ENCODE measurements at places on chromosomes 7 and 10.

GRCh38 chr10:92914478-92915325 lies 66.4 kb downstream of the EXOC6 start:
- peak; percentile 16 for DNase-seq

DNA sequence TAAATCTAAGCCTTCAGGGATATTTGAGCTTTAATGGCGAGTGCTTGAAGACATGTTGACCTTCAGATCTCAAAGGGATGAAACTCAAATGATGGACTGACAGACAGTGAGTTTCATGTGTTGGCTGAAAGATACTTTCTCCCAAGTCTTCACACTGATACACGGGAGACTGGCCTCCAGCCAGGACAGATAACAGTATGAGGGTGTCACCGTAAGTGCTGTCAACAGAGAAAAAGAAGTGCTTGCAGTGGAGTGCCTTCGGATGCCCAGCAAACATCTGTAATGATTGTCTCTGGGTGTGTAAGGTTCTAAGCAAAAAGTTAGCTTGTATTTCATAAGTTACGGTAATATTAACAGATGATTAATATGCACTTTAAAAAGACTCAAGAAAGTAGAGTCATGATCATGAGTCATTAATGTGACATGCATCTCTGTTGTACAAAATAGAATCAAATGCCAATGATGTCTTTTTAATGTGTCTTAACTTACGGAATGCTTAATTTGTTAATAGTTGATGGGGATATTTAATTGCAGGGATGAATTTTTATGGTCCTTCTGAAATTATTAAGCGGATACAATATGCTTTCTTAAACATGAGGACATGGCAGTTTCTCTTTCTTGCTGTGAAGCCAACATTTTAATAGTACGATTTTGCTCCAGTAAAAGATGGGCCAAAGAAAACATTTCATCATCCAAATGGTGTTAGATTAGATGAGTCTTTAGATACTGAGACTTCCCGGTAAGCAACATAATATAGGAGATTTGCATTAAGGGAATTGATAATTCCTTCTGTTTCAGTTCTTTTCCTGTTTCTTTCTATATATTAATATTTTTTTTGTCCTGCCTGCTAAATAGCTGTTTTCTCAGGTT lies 292.5 kb downstream of the GALNT17 start:
- DNase-seq: no peak

DNA sequence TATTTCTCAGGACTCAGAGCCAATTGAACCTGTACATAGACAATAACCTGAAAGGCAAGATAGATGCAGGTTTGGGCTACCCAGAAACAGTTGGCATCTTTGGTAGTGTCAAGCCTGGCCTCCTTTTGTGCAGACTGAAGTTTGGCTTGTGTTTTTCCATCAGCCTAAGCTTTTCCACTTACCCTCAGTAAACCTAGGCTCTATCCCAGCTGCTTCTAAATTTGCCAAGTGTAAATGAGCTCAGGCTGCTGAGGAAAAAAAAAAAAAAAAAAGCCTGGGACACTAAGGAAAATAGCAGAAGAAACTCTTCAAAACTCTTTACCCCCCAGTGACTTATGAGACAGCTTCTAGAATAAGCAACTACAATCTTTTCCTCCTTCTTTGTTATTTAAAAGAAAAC lies 316.3 kb upstream of the SORCS1 start:
- no peak for DNase-seq

- peak; percentile 31 for DNase-seq
Observed at GRCh38 chr10:120667276-120667675, 183.9 kb upstream of the WDR11 start.

DNA sequence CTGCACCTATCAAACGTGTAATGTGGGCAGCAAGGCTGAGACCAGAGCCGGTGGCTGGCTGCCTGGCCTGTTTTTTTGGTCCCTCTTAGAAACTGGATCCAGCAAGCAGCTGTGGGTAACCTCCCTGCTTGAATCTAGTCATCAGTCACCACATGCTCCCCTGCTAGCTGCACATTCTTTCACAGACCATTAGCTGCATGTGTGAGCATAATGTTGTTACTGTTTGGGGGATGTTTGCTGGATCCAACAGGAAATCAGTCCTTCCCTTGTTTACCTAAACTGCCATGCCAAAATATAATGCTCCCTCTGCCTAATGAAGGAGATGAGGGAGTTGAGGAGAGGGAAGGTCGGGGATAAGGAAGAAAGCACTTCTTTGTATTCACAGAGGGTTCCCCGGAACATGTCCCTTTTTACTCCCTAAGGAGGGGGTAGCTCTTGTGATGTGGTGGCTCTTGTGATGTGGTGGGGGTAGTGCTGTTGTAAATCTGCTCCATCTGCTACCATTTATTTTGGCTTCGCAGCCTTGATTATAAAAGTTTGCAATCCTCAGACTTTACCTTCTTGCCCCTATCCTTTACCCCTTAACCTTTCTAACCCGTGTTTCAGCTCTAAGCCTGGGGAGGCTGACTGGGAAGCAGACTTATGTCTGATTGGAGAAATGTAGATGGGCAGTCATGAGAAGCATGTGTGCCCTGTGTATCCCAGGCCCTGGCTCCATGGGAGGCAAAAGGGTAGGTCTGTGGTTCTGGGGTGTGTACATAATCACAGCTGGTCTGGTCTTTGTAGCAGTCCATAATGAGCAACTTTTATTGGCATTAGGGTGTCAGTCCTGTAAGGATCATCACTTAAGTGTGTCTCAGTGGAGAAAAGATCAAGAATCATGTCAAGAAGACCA lies 20.8 kb downstream of the LOXL4 start:
- no peak for DNase-seq

DNA sequence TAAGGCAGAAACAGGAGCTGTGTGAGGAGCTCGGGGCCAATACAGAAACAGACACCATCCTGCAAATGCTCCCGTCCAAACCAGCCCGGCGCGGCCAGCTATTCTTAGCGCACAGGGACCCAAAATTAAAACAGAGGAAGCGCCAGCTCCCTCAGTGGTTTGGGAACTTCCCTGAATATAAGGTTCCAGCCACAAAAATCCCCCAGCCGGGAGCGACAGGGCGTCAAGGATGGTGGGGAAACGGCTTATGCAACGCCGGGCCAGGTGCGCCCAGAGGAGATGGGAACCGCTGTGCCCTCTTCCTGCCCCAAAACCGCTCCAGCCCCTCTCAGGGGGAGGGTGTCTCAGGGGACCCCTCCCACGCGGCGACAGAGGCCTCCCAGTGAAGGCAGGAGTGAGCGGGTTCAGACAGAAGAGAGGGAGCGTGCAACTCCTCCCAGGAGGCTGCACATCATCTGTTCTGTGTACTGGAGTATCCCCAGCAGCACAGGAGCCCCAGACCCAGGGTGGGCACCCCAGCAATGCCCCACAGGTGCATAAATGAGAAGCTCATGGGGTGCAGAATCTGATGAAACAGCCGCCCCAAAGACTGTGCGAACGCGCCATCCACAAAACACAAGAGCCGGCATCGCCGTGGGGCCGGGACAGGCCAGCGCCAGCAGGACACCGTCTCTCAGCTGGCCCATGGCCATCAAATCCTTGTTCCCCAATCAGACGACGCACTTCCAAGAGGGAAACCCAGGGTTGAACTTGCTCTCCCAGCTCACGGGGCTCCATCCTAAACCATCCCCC lies 73.9 kb upstream of the PDGFA start:
- DNase-seq: peak; percentile 90

DNA sequence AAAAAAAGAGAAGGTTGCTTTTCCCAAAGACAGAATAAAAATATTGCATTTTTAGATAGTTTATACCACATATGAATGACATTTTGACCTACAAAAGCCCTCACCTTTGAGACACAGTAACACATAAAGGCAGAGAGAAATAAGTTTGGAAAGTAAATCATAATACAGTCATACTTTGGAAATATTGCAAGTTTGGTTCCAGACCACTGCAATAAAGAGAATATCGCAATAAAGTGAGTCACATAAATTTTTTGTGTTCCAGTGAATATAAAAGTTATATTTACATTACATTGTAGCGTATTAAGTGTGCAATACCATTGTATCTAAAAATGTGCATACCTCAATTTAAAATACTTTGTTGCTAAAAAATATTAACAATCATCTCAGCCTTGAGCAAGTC lies 40.3 kb downstream of the CCDC71L start:
- DNase-seq: no peak

DNA sequence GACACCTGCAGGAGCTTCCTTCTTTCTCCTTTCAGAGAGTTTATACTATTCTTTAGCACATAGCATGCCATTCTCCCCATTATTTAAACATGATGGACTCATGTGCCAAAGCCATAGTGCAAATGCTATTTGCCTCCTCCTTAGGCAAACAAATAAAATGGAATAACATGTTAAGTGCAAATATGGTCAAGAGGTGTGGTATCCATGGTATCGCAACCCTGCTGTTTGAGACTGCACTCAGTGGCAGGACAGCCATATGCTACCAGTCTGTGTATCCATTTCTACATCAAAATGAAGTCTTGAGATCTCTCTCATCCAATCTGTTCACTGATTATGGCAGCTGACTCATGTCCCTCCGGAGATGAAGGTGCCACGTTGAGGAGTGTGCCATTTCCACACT lies 22.8 kb downstream of the HEPACAM2 start:
- no peak for DNase-seq

DNA sequence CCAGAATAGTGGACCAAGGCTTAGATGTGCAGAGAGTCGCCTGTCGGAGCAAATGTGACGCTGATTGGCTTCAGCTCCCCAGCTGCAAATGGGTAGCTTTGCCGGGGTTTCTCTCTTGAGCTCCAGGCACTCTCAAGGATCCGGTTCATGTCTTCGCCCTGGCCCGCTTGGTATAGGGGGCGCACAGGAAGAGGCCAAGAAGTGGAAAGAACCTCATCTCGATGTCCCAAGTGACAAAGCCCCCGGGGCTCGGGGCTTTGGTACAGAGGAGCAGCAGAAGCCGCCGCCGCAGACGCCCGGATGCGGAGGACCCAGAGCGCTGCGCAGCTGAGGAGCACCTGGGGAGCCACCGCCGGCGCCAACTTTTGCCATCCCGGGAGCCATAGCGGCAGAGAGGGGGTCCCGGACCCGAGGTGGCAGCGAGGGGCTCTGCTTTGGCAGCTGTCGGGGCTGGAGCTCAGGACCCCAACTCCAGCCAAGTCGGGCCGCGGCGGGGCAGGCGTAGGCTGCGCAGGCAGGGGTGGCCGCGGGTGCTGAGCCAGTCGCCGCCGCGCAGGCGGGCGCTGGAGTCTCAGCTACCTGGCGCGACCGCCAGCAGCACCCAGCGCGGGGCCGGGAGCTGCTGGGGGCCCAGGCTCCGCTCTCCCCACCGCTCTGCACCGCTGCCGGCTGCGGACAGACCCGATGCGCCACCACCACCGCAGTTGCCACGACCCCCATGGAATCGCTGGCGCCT lies 466.6 kb downstream of the XPNPEP1 start:
- DNase-seq: no peak

DNA sequence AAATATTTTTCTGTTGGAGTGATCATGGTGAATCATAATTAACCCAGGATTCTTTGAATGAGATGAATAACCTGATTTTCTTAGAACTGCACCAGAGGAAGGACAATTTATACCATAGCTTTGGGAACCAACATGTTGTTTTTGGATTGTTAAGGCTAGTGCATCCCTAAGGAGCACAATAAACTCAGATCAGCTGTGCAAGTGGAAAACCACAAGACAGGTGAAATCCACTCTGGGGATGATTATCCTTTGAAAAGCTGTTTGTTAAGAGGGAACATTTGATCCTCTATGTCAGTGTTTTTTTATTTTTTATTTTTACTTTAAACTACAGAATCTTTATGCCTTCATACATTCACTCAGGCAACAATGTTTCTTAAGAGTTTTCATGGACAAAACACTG lies 232.1 kb upstream of the PCLO start:
- DNase-seq: no peak

DNA sequence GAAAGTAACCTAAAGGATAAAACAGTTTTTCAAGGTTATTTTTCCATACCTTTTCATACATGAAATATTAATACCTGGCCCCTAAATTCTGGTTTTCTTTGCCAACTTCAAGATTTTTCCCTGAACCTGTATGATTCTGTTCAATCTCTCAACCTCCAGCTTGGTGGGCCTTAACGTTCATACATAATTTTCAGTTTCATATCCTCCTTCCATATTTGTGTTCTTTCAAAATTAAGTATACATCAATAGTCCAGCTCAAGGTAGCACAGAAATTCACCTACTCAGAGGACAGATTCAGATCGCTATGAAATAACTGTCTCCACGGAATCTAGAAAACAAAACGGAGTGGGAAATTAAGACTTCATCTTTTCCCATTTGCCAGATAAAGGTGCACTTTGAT lies 505.8 kb upstream of the GHITM start:
- no peak for DNase-seq

DNA sequence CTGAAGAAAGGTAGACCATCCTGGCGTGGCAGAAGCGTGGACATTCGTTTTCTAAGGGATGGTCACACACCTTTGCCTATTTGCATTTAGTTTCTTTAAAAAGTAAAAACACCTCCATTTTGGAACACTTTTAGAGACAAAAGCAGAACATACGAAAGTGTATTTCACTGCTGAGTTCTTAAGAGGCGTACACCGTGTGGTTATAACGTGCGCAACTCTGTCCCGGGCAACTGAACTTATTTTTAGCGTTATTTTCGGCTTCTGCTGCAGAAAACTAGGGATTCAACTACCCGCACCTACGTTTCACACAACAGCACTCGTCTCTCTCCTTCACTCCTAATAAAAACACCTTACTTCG lies 557 bp upstream of the LSM8 start:
- peak; percentile 40 for DNase-seq

- no peak for DNase-seq
Observed at GRCh38 chr7:41825927-41826480, 123.1 kb upstream of the INHBA start.

GRCh38 chr10:47040041-47040491 lies 128.8 kb downstream of the PTPN20 start:
- DNase-seq: no peak

- DNase-seq: no peak
Observed at GRCh38 chr7:51727441-51727840, 410.8 kb upstream of the COBL start.

GRCh38 chr7:92622030-92622429 lies 31.8 kb upstream of the FAM133B start:
- no peak for DNase-seq

- DNase-seq: no peak
Observed at GRCh38 chr10:37741831-37742230, 115.6 kb downstream of the ZNF248 start.

DNA sequence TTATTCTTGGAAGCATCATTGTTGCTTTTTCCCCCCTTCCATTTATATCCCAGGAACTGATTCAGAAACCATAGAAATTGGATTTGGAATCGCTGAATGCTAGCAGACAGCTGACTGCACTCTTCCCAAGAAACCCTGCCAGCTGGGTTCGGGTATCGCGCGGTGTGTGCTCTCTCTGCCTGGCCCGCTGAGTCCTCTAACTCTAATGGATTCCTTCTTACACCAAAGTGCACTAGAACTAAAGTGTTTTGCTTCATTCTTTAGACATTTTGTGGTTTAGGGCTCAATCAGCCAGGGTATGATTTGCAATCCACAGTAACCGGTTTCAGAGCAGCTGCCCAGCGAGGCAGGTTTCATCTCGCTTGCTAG lies 92.2 kb downstream of the EGFR start:
- no peak for DNase-seq

- no peak for DNase-seq
Observed at GRCh38 chr10:101803511-101803910, 14.7 kb downstream of the OGA start.

All from MV-4-11 (cell line).